ENCODE measurements at places on chromosomes 12 and 14. TPM values are rescaled to one million over a fixed set of nuclear protein-coding genes. Genes with fewer than 3 reads are reported as not detected.

The SLC22A17 gene
- total RNA-seq = 34.0 TPM

The HELB gene
- 10.7 TPM for total RNA-seq

The P3H3 gene
- total RNA-seq = 55.0 TPM

The A2ML1 gene
- 2.8 TPM for total RNA-seq

The SNAPC1 gene
- total RNA-seq = 7.1 TPM

The KLRK1 gene
- total RNA-seq = not detected

The KRT8 gene
- 244 TPM for total RNA-seq

The RDH5 gene
- 4.0 TPM for total RNA-seq

The KRT3 gene
- total RNA-seq = not detected

The DNAH10 gene
- total RNA-seq = 0.17 TPM

The KRT79 gene
- total RNA-seq = not detected

The TMEM253 gene
- total RNA-seq = 1.9 TPM

The TNFRSF1A gene
- 59.9 TPM for total RNA-seq

The HOTAIR gene
- total RNA-seq = not detected

The KCNJ8 gene
- 0.15 TPM for total RNA-seq

The MGP gene
- total RNA-seq = not detected

The ERBB3 gene
- total RNA-seq = 51.2 TPM

The CD4 gene
- total RNA-seq = 0.88 TPM

The CARMIL3 gene
- total RNA-seq = 5.8 TPM

The SMCO2 gene
- total RNA-seq = 0.20 TPM

The PDE3A gene
- 3.0 TPM for total RNA-seq

The CCDC184 gene
- total RNA-seq = 0.11 TPM

The CSRP2 gene
- 158 TPM for total RNA-seq

The C12orf56 gene
- total RNA-seq = 1.5 TPM

The SLC35F4 gene
- not detected for total RNA-seq

The CLEC2D gene
- total RNA-seq = 2.3 TPM

The RGS6 gene
- total RNA-seq = 2.8 TPM

The NGB gene
- 0.11 TPM for total RNA-seq

The RPL10L gene
- total RNA-seq = not detected

The PLA2G1B gene
- total RNA-seq = not detected

The IL31 gene
- total RNA-seq = not detected

The KRT71 gene
- not detected for total RNA-seq

The CMTM5 gene
- total RNA-seq = not detected

The KRT73 gene
- not detected for total RNA-seq

The TAS2R43 gene
- total RNA-seq = 0.48 TPM

The TNS2 gene
- total RNA-seq = 4.5 TPM

The WNK1 gene
- total RNA-seq = 117 TPM

The FZD10 gene
- 0.55 TPM for total RNA-seq

The NTS gene
- 5.1 TPM for total RNA-seq

The TMBIM6 gene
- total RNA-seq = 373 TPM

The P2RX4 gene
- total RNA-seq = 8.1 TPM

The POU6F1 gene
- 13.3 TPM for total RNA-seq

The MAP1LC3B2 gene
- 1.5 TPM for total RNA-seq
